ENCODE measurements at places on chromosomes 6 and 20.

DNA sequence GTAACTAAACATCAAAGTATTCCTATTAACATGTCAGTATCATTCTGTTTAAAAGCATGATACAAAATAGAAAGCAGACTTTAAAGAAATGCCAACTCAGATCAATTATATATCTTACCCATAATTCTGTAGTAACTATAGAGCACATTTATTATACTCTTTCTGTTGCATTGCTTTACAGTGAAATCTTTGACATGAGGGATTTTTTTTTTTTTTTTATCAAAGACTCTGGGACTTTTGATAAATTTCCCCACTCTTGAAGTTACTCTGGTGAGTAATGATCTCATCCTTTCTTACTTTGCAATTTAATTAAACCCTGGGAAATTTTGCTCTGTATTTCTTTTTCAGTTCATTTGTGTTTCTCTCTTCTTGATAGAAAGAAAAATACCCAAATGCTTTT lies 17.4 kb downstream of the ADGRF4 start:
- DNase-seq: no peak

- peak; percentile 60 for DNase-seq
Observed at GRCh38 chr6:162442687-162443086, 284.9 kb downstream of the PRKN start.

DNA sequence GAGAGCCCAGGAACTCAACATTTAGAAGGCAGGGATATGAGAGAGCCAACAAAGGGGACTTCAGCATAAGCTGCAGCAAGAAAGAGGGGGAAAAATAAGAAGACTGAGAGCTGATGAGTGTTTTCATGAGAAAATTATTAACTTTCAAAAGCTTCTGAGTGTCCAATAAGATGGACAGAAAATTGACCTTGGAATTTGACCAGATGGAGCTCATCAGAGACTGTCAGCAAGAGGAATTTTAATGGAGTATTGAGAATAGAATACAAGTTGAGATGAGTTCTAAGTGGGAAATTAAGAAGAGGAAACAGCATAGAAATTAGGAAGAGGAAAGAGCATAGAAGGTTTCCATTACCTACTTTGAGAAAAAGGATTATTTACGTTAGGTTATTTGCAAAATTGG lies 428.2 kb downstream of the LMBRD1 start:
- no peak for DNase-seq

GRCh38 chr20:59015411-59015810 lies 3.8 kb upstream of the TUBB1 start:
- DNase-seq: no peak

DNA sequence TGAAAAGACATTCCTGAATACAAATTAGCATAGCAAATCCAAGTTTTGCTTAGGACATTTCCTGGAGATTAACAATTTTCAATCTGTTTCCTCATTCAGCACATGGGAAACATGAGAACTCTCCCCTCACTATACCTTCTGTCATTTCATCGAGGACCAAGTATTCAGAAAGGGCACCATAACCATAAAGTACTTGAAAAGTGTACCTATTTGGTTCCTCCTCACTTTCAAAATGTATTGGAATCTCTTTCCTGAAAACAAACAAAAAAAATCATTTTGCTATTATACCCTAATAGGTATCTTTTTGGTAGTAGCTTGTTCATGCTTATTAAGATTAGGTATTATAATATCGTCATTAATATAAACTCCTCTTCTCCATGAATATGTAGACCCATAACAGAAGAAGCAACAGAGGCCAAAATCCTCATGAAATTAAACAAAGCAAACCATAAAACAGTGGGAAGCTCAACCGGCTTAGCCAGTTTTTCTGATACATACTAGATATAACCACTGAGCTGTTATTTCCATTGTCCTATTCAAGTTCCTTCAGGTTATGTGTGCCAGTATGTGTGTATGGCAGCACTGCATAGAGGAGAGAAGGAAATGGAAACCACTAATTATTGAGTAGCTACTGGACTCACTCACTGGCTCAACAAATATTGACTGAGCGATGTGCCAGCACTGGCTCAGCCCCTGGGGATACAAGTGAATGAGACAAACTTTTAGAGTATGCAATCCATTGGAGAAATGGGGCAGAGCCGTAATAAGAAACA lies 274.0 kb downstream of the MAFB start:
- no peak for DNase-seq

GRCh38 chr6:54059683-54060082 lies 51.6 kb upstream of the MLIP start:
- no peak for DNase-seq

- DNase-seq: no peak
Observed at GRCh38 chr6:5457041-5457440, 195.7 kb downstream of the FARS2 start.

DNA sequence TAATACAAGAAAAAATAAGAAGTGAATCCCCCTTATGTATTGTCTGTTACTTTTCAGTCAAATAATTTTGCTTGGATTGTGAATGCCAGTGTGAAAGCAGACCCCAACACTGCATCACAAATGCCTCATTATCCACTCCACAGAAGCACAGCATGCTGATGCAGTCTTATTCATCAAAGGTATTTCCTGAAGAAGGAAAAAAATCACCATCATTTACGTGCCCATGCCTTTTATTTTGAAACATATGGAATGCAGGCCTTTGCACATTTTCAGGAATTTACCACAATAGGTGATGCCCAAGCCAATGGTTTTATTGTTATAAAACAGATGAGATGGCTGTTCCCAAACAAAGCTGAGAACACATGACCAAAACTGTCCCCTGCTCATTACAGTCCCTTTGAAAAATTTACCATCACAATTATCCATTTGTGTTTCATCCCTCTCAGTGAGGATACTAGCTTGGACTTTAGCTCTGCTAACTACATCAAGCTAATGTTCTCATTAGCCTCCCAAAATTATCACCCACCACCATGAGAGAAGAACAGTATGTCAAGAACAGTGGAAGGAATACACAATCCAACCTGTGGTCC lies 180.6 kb upstream of the HTR1E start:
- DNase-seq: no peak

DNA sequence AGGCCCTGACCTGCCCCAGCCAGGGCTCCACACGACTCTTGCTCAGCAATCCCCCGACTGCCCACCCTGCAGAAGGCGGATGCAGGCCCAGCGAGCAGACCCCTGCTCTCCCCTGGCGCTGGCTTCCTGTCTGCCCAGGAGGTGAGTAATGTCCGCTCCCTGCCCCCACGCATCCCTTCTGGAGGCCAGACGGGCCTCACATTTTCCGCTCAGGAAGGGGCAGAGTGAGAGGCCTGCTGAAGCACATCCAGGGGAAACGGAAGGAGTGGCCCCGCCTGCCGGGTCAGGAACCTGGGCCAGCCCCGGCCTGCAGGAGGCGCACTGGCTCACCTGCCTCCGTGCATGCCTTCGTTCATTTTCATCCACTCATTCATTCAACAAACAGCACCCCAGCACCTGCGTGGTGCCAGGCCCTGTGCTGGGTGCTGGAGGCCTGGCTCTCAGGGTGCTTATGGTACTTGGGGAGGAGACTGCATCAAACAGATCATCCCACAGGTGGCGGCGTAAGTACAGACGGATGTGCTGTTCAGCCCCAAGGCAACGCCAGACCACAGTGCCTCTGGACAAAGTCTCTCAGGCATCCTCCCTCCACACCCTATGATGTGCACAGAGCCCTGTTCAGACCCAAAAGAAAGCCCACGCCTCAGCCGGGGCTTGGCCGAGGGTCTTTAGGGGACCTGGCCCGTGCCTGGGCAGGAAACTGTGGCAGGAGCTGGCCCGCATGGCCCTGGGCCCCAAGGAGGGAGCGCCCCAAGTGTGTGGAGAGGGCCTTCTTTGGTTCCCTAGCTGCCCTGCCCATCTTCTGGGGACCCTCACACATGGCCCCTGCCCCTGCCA lies 112.1 kb downstream of the ASXL1 start:
- DNase-seq: peak; percentile 67
